ENCODE measurements at places on chromosomes 6 and 20.
A peak's percentile ranks its signal among the peaks of the same experiment; 100 is the strongest.

DNA sequence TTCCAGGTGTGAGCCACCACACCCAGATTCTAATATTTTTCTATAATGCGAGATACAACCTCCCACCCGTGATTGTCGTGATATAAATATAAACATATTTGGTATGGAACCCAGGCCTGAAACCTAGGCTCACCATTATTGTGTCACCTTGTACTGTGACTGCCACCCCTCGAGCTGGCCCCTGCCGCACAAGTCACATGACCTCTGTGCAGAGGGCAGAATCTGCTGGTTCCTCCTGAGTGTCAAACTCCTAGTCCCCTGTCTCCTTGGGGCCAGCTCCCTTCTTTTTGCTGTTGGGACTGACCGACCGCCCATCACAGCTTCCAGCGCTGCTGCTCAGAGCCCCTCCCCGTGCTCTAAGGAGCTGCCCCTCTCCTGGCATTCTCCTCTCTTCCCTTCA, 86.4 kb downstream of the RSPH3 start:
- no peak for DNase-seq

DNA sequence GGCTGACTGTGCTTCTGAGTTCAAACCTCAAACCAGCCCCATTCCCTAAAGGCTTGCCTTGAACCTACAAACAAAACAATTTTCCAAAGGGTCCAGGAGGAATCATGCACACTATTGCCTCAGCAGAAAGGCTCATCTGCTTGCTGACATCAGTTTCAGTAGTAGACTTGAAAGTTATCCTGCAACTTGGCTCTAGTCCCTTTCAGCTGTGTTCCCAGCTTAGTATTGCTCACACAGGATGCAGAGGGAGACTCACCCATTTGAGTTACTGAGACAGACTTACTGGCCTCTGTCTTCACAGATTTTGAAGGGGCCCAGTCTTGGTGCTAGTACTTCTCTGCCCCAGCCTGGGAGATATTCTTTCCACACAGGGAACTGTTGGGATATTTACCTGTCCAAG, 38.5 kb upstream of the TFB1M start:
- no peak for DNase-seq

- DNase-seq, result no peak
Observed at GRCh38 chr6:93083337-93084230, 335.8 kb downstream of the EPHA7 start.

DNA sequence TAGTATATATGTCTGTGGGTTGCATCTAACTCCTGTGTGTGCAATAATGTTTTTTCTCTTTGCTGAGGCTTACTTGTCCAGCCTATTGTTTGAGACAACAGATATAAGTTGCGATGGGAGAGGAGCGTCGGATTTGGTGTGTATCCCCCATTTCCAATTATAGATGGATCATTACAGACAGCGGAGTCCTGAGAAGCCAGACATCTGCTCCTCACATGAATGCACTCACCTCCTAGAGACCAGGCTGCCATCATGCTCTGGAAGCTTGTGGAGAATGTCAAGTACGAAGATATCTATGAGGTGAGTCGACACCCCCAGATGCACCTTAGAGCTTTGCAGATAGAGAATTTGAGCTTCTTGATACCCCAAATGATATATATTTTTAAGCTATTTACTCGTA, at the start of gene TFAP2B:
Gene TFAP2B, plus strand, starts transcription at position 199 of the 400 bp plus-strand sequence. Its CDS starts 21 bp downstream, at position 220.
- DNase-seq, result no peak

- DNase-seq, result no peak
Observed at GRCh38 chr20:38962928-38963401, 821 bp downstream of the DHX35 start.

GRCh38 chr20:54204481-54204880, 3.4 kb upstream of the PFDN4 start:
- no peak for DNase-seq

DNA sequence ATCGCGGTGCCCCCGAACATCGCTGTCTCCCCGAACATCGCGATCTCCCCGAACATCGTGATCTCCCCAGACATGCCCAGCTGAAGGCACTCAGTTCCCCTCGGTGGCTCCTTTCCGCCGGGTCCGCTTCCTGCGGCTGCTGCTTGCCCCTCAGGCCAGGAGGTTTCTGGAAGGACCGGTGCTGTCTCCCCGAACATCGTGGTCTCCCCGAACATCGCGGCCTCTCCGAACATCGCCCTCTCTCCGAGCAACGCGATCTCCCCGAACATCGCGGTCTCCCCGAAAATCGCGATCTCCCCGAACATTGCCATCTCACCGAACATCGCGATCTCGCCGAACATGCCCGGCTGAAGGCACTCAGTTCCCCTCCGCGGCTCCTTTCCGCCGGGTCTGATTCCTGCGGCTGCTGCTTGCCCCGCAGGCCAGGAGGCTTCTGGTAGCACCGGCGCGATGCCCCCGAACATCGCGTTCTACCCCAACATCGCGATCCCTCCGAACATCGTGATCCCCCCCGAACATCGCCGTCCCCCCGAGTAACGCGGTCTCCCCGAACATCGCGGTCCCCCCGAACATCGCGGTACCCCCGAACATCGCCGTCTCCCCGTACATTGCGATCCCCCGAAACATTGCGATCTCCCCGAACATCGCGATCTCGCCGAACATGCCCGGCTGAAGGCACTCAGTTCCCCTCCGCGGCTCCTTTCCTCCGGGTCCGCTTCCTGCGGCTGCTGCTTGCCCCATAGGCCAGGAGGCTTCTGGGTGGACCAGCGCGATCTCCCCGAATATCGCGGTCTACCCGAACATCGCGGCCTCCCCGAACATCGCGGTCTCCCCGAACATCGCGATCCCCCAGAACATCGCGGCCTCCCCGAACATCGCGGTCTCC, 808 bp downstream of the ULBP1 start:
- DNase-seq, result no peak

- no peak for DNase-seq
Observed at GRCh38 chr6:166267526-166267925, 40.7 kb downstream of the PRR18 start.

DNA sequence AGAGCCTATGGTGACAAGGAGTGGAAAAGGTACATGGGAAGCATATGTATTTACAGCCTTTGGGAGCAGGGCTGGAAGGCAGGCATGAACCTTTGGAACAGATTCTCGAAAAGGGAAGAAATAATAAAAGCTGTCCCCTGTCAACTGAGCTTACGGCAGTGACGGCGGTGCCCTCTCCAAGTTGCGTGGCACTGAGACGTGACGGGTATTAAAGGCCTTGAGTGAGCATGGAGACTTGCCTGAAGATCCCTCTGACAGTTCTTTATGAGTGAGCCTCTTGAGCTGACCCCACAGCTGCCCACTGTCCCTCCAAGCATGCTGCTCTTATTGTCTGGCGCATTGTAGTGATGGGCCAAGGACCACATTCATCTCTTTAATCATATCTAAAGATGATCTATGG, 388.5 kb downstream of the ZFAND3 start:
- no peak for DNase-seq

DNA sequence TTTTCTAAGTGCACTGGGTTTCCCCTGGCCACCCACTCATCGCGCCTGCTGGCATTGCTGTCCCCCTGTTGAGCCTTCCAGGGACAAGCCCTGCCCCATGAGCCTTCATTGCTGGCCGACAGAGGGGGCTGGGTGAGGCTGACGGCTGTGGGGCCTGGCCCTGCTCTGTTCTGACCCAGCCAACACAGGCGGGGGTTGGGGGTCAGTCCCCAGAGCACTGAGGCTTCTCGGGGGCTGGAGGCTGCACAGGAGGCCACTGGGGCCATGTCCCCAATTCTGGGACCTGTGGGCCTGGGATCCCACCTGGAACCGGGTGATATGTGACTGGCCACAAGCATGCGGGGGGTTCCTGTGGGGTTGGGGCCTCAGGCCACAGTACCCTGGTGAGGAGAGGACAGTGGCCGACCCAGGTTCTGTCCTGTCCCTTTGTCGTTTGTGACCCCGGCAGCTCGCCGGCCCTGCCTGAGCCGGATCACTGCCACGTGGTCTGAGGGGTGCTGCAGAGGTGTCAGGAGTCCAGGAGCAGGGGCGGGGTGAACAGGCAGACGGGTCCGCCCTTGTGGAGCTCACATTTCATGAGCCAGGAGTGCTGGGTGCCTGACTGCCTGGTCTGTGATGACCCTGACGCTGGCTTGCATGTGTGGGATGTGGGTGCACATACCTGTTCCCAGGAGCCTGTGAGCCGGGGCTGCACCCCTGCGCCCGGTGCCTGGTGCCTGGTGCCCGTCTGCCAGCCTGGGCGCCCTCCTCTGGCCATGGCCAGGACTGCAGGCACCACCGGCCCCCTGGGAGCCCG, 2.1 kb upstream of the COL20A1 start:
- peak; percentile 18 for DNase-seq

GRCh38 chr6:6333501-6333900, 13.0 kb upstream of the F13A1 start:
- no peak for DNase-seq

- DNase-seq, result no peak
Observed at GRCh38 chr6:108982154-108983113, 112.2 kb downstream of the SESN1 start.

DNA sequence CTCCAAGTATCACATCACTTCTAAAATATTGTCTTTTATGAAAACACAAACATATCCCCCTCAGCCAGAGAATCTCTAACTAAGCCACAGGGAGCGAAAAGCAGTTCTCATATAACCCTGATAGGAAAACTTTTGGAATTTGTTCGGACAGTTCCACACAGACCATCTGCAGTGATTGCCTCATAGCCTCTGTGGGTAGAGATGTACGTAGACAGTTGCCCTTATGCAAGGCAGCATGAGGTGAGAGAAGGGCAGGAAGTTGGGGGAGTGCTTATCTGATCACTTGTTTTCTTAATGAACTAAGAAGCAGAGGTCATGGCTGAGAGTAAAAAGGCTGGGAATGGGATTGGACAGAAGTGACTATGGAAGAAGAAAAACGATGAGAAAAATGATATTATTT, 39.6 kb downstream of the SLC23A2 start:
- DNase-seq, result no peak

GRCh38 chr6:8219352-8219943, 117.1 kb upstream of the EEF1E1 start:
- peak; percentile 8 for DNase-seq

GRCh38 chr6:93787841-93788240, 368.5 kb upstream of the EPHA7 start:
- no peak for DNase-seq

GRCh38 chr20:39877788-39878187, 811.2 kb downstream of the MAFB start:
- DNase-seq, result no peak

DNA sequence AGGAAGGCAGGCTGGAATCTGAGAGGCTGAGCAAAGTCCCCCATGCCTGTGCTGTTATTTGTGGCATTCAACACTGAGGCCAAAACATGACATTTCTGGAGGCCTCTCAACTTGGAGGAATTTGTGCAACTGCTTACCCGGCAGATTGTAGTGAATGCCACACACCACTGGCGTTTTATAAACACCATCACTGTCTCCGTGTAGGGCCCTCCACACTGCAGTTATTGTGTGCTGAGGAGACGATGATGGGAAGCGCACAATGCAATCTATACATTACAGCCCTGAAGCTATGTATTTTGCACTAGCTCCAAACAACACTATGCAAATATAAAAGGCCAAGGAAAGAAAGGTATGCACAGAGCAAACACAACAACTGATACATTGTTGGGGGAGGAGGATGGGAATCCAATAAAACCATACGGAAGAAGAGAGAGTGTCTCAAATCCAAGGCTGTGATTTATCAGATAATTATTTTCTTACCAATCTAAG, 106.5 kb downstream of the SMLR1 start:
- DNase-seq, result no peak

DNA sequence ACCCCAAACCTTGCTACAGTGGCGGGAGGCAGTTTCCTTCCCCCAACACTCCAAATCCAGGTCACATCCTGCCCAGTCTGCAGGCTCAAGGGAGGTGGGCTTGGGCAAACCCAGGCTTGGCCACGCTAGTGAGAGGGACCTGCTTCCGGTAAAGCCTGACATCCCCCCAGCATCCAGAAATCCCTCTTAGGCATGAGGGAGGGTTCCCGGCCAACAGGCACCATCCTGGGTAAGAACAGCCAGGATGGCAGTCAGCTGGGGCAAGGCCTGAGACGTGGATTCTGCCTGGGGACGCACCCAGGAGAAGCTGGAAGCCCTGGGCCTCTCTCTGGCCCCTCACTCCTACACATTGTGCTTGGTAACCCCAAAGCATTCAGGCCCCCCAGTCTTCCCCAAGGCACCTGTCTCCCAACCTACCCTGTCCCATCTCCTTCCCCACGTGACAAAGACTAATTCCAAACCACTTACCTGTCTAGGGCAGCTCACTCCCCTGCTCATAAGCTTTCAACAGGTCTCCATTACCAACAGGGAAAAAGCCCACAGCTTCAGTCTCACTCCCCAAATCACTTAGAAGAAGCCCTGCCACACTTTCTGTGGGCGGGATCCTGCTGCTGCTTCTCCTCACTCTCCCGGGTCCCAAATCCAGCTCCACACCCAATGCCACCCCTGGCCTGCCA, 2.1 kb downstream of the C20orf144 start:
- no peak for DNase-seq

DNA sequence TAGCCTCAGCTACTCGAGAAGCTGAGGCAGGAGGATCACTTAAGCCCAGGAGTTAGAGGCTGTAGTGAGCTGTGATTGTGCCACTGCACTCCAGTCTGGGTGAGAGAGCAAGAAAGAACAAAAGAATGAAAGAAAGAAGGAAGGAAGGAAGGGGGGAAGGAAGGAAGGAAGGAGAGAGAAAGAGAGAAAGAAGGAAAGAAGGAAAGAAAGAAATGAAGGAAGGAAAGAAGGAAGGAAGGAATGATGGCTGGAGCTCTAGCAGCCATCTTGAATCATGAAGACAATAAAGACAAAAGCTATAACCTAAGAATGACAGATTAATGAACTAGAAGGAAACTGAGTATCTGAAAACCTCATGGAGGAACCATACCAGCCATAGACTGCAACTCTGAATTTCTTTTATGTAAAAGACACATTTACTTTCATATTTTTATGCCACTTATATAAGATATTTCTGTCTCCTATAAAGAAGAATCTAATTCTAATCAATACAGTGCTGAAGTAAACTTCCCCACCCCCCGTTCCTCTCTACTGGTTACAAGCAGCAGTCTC, 522.3 kb upstream of the JARID2 start:
- no peak for DNase-seq

DNA sequence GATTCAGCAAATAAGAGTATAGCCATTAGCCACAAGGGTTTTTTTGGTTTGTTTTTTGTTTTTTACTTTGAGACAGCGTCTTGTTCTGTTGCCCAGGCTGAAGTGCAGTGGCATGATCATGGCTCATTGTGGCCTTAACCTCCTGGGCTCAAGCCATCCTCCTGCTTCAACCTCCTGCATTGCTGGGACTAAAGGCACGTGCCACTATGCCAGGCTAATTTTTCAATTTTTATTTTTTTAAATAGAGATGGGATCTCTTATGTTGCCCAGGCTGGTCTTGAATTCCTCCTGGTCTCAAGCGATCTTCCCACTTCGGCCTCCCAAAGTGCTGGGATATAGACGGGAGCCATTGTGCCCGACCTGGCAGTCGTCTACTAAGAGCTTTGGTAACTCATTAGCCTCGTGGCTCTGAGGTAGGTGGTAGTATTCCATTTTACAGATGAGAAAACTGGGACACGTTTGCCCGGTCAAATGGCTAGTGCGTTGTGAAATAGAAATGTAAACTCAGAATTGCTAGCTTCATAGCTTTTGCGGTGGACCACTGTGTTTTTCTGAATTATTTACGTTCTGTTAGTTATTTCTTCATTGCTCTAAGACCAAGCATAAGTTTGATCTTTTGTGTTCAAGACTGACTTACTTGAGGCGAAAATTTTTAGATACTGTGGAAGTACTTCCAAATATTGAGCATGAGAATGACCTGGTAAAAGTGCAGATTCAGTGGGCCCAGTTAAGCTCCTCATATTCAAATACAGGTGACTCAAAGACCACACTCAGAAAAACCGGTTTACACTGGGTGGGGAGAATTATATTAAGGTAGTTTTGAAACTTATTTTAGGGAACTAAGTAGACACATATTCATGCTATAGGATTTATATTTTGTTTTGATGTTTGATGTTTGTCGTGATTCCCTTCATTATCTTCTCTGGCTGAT, 2.1 kb downstream of the PANK2 start:
- DNase-seq, result no peak
